MM.1S (cell line): ENCODE measurements at places on chromosomes 1 and 21.

DNA sequence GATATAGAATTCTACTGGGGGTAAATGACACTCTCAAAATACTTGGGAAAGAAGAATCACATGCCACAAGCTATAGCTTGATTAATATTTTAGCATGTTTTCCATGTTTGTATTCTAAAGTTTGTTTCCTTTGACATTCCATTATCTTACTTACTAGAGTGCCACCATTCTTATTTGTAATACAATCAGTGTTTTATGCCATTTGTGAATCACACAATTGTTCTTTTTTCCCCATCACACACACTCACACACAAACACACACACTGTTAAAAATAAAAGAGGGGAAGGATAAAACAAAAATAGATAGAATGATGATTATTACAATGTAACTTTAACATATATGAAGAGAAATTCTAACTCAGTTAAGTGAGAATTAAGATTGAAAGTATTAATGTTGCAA, 16.0 kb upstream of the TEKT2 start:
- H3K4me3 ChIP-seq, result no peak overlapping the region
- H3K36me3 ChIP-seq, result no peaks in the 10 kb centered on the region
- DNase-seq, result no peak
- no peak overlapping the region for H3K27ac ChIP-seq

GRCh38 chr1:109156916-109157385, 43.0 kb downstream of the ELAPOR1 start:
- peaks cover 5% of the 10 kb centered on the region; the same call in 1 of the 2 replicates for H3K4me1 ChIP-seq
- no peak for DNase-seq
- H3K27ac ChIP-seq, result no peak overlapping the region
- no peak overlapping the region for H3K4me3 ChIP-seq
- no peaks in the 10 kb centered on the region for H3K36me3 ChIP-seq

DNA sequence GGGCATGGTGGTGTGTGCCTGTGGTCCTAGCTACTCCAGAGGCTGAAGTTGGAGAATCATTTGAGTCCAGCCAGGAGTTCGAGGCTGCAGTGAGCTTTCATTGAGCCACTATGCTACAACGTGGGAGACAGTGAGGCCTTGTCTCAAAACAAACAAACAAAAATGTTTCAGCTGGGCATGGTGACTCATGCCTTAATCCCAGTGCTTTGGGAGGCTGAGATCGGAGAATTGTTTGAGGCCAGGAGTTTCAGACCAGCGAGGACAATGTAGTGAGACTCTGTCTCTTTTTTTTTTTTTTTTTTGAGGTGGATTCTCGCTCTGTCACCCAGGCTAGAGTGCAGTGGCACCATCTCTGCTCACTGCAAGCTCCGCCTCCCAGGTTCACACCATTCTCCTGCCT, 5.0 kb upstream of the RPL5 start:
- H3K4me3 ChIP-seq, result no peak overlapping the region
- 0 out of 2 replicates have a peak, but pooled peaks cover 3% of the 10 kb centered on the region for H3K4me1 ChIP-seq
- no peaks in the 10 kb centered on the region for H3K27me3 ChIP-seq
- no peak for DNase-seq

GRCh38 chr1:231867607-231868006, 241.0 kb downstream of the DISC1 start:
- no peak for DNase-seq
- H3K4me1 ChIP-seq, result peaks cover 10% of the 10 kb centered on the region
- no peak overlapping the region for H3K27ac ChIP-seq
- H3K27me3 ChIP-seq, result no peaks in the 10 kb centered on the region
- H3K4me3 ChIP-seq, result no peak overlapping the region

GRCh38 chr1:110341146-110341871, 2.1 kb downstream of the RBM15 start:
- DNase-seq, result no peak
- peaks cover 10% of the 10 kb centered on the region; the same call in 1 of the 2 replicates for H3K4me1 ChIP-seq
- peak overlapping the region; percentile 88 for H3K4me3 ChIP-seq
- H3K27me3 ChIP-seq, result no peaks in the 10 kb centered on the region

- no peak overlapping the region for H3K4me3 ChIP-seq
- no peaks in the 10 kb centered on the region for H3K27me3 ChIP-seq
- no peak for DNase-seq
- no peaks in the 10 kb centered on the region for H3K36me3 ChIP-seq
These were observed 73.5 kb downstream of the ST6GALNAC5 start for GRCh38 chr1:76940571-76941335.

- no peaks in the 10 kb centered on the region for H3K27me3 ChIP-seq
- peaks cover 48% of the 10 kb centered on the region for H3K4me1 ChIP-seq
- DNase-seq, result peak; percentile 92
- peak overlapping the region; percentile 14; the same call in 1 of the 2 replicates for H3K4me3 ChIP-seq
- peak overlapping the region; percentile 85 for H3K27ac ChIP-seq
These were observed 1644.0 kb upstream of the B3GALT2 start for GRCh38 chr1:194830387-194830786.

GRCh38 chr1:213274140-213274539, 223.1 kb downstream of the RPS6KC1 start:
- no peaks in the 10 kb centered on the region for H3K27me3 ChIP-seq
- H3K36me3 ChIP-seq, result no peaks in the 10 kb centered on the region
- peak; percentile 15 for DNase-seq
- 0 out of 2 replicates have a peak, but pooled peaks cover 3% of the 10 kb centered on the region for H3K4me1 ChIP-seq

DNA sequence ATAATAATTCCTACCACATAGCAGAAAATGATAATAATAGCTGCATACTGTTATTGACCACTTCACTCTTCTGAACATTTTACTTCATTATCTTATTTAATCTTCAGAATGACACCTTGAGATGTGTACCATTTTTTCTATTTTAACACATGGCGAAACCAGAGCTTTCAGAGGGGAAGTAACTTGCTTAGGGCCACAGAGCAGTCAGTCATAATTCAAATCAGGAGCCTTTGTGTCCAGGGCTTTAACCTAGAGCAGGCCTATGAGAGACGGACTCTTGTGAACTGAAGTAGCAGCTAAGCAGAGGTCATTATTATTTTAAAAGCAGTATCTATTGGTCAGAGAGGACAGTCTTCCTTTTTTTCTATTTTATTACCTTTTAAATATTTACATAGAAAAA, 114.0 kb downstream of the ROR1 start:
- no peaks in the 10 kb centered on the region for H3K4me1 ChIP-seq
- no peaks in the 10 kb centered on the region for H3K27me3 ChIP-seq

GRCh38 chr1:211892577-211892976, 62.0 kb upstream of the LPGAT1 start:
- H3K27ac ChIP-seq, result no peak overlapping the region
- no peaks in the 10 kb centered on the region for H3K36me3 ChIP-seq
- no peak for DNase-seq

DNA sequence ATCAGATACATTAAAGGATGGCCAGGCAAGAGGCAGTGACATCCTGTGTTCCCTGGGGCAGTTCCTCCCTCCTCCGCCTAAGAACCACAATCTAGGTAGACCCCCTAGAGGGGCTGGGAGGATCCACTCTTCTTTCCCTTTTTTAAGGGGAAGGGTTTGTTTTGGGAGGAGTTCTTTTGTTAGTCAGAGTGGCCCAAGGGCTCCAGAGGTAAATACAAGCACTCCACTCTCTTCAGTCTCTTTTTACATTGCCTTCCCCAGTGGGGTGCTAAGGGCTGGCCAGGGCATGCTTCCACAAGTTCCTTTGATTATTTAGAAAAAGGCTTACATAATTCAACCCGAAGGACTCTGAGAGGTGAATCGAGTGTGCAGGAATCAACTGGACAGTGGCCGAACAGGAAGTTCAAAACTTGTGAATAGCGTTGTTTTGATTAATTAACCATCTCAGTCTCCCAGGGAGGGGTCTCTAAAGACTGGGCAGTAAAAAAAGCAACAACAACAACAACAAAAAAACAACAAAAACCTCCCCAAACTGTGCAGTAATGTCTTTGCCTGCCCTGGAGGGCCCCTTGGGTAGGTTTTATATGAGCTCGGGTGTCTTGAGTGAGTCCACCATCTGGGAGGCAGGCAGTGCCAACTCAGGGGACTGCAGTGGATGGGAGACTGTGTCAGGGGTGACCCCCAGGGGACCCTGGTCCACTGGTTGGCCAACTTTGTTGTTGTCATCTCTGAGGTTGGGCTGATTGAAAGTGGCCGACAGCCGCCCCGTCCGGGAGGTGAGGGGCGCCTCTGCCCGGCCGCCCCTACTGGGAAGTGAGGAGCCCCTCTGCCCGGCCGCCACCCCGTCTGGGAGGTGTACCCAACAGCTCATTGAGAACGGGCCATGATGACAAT, 33.2 kb upstream of the ENO1 start:
- peaks cover 6% of the 10 kb centered on the region for H3K27me3 ChIP-seq
- H3K27ac ChIP-seq, result no peak overlapping the region
- H3K4me3 ChIP-seq, result no peak overlapping the region
- no peaks in the 10 kb centered on the region for H3K36me3 ChIP-seq

GRCh38 chr21:20997636-20998455, at the start of gene NCAM2:
Gene NCAM2 (plus strand): TSS chr21:20998409.
- DNase-seq, result peak; percentile 87
- H3K4me3 ChIP-seq, result peak within 1 kb of the TSS; percentile 74
- no peaks in the 10 kb centered on the region for H3K27me3 ChIP-seq
- no peaks in the 10 kb centered on the region for H3K36me3 ChIP-seq
- peak within 1 kb of the TSS; percentile 50; the same call in 1 of the 2 replicates for H3K27ac ChIP-seq

- H3K4me1 ChIP-seq, result no peaks in the 10 kb centered on the region
- H3K36me3 ChIP-seq, result peaks cover 4% of the 10 kb centered on the region; the same call in 1 of the 2 replicates
- no peak overlapping the region for H3K27ac ChIP-seq
These were observed 47.8 kb downstream of the NVL start for GRCh38 chr1:224282140-224282539.

GRCh38 chr1:179870870-179871269, 6.7 kb downstream of the TOR1AIP2 start:
- H3K4me1 ChIP-seq, result peaks cover 9% of the 10 kb centered on the region; the same call in 1 of the 2 replicates
- no peak for DNase-seq
- no peaks in the 10 kb centered on the region for H3K27me3 ChIP-seq
- no peak overlapping the region for H3K4me3 ChIP-seq
- H3K36me3 ChIP-seq, result peaks cover 9% of the 10 kb centered on the region; the same call in 1 of the 2 replicates

GRCh38 chr1:175757381-175758015, 14.1 kb upstream of the TNR start:
- DNase-seq, result peak; percentile 13
- no peaks in the 10 kb centered on the region for H3K27me3 ChIP-seq
- H3K27ac ChIP-seq, result no peak overlapping the region

DNA sequence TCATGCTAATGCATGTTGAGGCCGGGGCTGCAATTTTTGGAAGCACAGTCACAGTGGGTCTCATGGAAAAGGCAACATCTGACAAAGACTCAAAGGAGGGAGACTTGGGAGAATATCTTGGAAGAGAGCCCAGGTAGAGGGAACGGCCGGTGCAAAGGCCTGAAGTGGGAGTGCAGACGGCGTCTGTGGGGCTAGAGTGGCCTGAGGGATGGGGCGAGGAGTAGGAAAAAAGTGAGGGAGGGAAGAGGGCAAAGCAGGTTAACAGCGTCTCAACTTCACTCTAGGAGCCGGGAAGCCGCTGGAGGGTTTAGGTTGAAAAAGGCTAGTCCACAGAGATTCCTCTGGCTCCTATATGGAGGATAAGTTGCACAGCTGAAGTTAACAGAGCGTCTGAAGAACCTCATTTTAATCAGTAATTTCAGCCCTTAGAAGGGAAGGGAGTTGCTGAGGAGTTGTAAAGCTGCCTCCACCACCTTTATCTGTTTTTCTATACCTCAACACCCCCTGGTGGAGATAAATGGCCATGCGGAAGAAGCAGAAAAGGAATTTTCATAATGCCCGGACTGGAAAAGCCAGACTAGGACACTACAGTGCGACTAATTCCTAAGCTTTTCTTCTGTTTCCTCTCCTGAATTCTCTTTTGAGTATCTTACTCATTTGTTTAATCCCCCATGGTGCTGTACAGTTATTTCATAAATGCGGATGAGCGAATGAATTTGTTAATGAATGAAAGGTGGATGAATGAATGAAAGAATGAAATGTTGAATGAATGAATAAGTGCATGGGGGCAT, 78.7 kb upstream of the ZNF281 start:
- no peaks in the 10 kb centered on the region for H3K36me3 ChIP-seq
- H3K27ac ChIP-seq, result no peak overlapping the region
- no peaks in the 10 kb centered on the region for H3K4me1 ChIP-seq
- DNase-seq, result peak; percentile 69
